NCI-H1105 treated with DMSO at 0.1 percent for 48 hours (cell line): ENCODE measurements at places on chromosomes 3 and 15.
A peak's percentile ranks its signal among the peaks of the same experiment; 100 is the strongest.

DNA sequence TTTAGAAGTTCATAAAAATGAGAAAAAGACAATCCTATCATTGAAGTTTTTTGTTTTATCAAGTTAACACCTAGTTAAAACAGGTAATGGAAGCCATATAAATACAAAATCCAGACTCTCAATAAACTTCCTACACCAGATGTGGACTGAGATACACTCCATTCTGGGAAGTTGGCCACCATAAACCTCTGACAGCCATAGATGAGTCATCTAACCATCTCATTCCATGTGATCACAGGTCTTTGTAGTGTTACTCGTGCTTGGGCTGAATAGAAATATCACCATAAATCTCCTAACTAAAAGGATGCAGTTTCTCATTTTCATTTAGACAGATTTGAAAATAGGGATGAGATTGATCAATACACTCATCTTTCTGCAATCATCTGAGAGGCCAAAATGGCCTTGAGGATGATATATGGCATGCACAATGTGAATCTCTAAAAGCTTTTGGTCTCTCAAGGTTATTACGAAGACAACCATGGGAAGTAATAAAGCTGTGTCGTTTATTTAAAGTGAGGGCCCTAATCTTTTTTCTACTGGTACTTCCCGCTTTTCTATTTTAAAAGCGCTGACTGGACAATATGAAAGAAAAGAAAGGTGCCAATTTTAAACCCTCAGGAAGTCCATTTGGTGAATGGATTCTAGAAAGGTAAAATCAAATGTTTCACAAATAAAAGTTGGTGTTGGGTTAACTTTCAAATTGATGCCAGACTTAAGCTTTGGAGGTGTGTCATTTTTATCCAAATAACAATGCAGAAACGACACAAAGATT lies 155.5 kb downstream of the POLR2M start:
- DNase-seq: no peak

- no peak for DNase-seq
These were observed 9.1 kb upstream of the HHATL start for GRCh38 chr3:42711491-42712343.

- no peak for DNase-seq
These were observed 13.0 kb downstream of the TMEM44 start for GRCh38 chr3:194620196-194620595.

- DNase-seq: no peak
These were observed 2.3 kb downstream of the PLXNB1 start for GRCh38 chr3:48427630-48427962.

DNA sequence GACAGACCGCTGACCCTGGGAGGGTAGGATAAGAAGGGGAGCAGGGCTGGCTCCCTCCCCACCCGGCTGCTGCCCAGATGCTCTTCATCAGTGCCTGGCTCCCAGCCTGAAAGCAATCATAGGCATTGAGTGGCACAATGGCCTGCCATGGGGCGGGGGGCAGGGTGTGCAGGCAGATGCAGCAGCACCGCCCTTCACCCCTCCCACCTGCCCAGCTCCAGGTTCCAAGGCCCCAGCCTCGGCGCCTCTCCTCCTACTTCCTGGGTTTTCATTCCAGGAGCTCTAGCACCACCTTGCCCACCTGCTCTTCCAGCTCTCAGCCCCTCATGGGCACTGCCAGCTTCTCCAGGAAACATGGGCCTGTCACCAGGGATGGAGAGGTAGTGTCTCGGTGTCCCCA lies 101.7 kb downstream of the MEGF11 start:
- peak; percentile 98 for DNase-seq

GRCh38 chr15:39165020-39165706 lies 415.7 kb upstream of the THBS1 start:
- no peak for DNase-seq

GRCh38 chr3:109161487-109162123 lies 25.1 kb downstream of the C3orf85 start:
- DNase-seq: no peak

DNA sequence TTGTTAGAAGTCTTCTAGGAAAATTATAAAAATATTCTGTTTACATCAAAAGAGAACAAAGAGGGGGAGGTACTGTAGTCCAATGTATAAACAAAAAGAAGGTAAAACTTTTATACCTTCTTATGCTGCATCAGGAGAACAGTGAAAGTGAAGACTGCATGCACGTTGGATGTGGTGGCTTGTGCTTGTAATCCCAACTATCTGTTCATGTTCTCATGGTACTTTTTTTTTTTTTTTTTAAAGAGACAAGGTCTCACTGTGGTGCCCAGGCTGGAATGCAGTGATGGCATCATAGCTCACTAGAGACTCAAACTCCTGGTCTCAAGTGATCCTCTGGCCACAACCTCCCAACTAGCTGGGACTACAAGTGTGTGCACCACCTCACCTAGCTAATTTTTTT lies 4.2 kb downstream of the SEC62 start:
- no peak for DNase-seq

GRCh38 chr3:105863608-105864007 lies 5.2 kb downstream of the CBLB start:
- DNase-seq: no peak

DNA sequence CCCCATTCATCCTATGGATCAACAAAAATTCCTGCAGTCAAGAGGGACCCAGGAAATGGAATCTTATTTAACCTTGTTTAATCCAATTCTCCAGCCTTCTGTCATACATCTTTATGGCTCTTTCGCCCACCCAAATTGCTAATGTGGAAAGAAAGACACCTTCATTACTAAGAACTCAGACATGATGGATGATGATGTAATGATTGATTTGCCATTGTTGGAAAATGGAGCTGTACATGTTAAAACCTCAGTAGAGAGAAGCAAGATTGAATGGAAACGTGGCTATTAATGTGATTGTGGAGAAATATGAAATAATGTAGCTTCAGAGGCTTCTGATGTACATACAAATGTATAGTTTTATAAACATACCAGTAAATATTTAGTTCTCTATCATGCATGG lies 15.7 kb upstream of the PTPRG start:
- no peak for DNase-seq

GRCh38 chr3:135168822-135169221 lies 373.8 kb downstream of the EPHB1 start:
- DNase-seq: no peak

DNA sequence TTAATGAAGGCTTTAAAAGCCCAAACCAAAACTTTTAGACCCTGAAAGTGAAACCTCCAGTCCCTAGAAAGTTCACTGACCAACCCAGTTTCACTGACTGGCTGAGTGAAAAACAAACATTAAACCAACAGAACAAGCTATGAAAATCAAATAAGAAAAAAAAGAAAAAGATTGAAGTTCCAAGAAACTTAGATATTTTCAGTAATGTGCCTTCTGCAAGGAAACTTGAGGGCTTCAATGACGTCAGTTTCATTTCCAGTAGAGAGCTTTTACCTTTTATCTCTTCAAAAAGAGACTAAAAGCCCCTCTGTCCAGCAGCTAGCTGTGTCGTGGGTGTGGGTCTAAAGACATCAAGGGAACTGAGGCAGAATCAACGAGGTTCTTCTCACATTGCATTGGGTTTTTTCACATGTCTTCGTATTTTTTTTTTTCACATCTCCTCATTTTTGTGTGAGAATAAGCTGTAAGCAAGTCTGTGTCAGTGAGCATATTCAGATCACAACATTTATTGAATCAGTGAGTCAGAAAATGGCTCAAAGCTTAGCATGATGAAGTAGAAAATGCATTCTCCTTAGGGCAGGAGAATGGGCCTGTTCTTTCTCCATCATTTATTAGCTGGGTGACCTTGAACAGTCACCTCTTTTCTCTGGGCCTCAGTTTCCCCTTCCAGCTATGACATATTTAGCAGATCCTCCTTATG lies 54.8 kb upstream of the BCL6 start:
- DNase-seq: no peak

- DNase-seq: no peak
These were observed 42.7 kb upstream of the BDH1 start for GRCh38 chr3:197598404-197598980.

GRCh38 chr3:188571531-188572095 lies 417.7 kb downstream of the LPP start:
- no peak for DNase-seq

DNA sequence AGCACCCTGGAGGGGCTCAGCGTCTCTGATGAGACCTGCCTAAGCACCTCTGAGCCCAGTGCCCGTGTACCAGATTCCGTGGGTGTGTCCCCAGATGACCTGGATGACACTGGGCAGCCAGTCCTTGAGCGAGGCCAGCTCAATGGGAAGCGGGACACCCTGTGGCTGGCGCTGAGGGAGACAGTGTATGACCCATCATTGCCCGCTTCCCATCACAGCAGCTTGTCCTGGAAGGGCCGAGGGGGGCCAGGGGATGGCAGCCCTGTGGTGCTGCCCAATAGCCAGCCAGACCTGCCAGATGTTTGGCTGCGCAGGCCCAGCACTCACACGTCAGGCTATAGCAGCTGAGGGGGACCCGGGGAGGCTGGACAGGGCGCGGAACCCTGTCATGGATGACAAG lies 12.0 kb downstream of the DISP2 start:
- DNase-seq: no peak

- DNase-seq: no peak
These were observed 154.3 kb downstream of the GOLIM4 start for GRCh38 chr3:167941234-167941995.

DNA sequence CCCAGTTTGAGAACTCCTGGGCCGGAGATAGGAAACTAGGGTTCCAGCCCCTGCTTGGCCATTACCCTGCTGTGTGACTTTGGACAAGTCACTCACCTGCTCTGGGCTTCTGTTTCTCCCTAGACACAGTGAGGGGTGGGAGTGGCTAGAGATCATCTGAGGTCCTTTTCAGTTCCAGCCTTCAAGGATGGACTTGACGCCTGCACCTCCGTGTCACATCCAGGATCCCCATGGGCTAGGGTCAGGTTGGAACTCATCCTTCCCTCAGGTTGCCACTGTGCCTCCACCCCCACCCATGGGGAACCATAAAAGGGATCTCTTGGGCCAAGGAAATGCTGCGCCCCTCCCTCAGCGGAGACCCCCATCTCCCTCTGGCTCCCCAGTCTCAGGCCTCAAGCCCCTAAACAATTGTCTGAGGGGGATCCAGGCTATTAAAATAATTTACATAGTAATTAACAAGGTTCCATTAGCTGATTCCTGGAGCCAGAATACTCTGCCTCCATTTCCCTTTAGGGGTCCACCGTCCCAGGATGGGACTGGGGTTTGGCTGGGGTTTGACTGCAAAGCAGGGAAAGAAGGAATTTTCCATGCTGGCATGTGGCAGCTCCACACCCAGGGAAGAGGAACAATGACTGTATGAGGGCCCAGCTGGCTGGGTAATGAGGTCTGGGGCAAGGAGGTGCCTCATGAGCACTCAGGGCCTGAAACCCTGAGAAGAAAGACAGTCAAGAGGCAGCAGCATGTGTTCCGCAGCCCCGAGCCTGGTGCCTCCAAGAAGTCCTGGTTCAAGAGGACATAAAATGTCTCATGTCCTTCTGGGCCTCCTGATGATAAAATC lies 177.7 kb downstream of the SMAD6 start:
- no peak for DNase-seq

- DNase-seq: no peak
These were observed 70.6 kb upstream of the STT3B start for GRCh38 chr3:31462050-31462569.

GRCh38 chr3:54963641-54964040 lies 35.8 kb upstream of the LRTM1 start:
- DNase-seq: no peak

DNA sequence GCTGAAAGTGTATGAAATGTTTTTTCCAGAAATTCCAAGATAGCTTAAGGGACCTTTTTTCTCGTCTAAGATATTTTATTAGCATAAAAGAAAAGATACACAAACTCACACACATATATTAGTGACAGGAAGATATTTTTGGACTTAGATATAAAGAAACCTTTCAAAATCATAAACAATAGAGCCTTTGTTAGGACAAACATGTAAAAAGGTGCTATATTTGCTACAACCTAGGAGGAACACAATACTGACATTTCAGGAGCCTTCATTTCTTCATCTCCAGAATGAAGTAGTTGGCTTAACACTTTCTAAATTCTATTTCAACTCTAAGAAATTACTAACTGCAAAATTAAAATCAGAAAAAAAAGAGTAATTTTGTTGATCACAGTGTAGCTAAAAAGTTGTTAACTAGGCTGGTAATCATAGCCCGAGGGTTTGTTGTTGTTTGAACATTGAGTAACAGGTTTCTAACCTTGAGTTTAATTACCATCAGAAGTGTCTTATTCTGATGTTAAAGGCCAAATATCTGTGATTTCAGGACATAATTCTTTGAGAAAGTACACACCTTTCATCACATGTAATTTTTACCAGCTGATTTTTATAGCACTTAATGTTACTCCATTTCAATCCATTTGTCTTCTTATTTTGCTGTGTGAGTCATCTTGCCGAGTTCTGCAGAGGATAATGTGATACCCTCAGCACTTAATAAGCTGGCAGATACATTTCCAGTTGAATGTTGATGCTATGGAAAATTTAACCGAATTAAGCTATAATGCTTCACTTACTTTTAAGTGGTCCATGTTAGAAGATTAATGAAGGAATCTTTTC lies 97.3 kb downstream of the MBNL1 start:
- DNase-seq: peak; percentile 52

- DNase-seq: no peak
These were observed 33.4 kb downstream of the OXSM start for GRCh38 chr3:25823314-25823713.

GRCh38 chr3:172373912-172374311 lies 74.3 kb downstream of the GHSR start:
- DNase-seq: no peak

- DNase-seq: no peak
These were observed 163.6 kb downstream of the ITPR1 start for GRCh38 chr3:4656626-4657328.

DNA sequence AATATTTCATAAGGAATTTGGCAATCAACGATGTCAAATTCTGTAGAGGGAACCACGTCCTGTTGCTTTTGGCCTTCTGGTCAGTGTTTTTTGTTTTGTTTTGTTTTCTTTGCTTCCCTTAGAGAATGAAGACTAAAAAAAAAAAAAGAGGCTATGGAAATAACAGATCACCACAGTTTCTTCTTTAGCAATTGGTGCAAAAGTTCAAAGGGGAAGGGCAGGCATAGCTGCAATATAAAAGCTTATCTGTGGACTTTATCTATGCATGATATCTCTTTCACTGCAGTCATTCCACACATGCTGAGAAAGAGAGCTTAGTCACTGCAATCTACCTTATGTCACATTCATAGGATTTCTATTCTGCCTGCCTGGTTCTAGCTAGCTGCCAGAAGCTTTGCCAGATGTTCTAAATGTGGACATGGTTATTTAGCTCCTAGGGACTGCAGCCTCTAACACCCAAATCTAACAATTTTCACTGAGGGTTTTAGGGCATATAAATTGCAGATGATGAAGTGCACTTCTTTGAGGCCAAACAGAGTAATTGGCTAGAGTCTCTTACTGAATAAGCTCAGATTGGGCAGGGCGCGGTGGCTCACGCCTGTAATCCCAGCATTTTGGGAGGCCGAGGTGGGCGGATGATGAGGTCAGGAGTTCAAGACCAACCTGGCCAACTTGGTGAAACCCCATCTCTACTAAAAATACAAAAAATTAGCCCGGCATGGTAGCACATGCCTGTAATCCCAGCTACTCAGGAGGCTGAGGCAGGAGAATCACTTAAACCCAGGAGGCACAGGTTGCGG lies 637.2 kb downstream of the NTRK3 start:
- no peak for DNase-seq

GRCh38 chr15:48627260-48627940 lies 18.1 kb downstream of the FBN1 start:
- no peak for DNase-seq

GRCh38 chr15:72887376-72887775 lies 103.8 kb upstream of the ADPGK start:
- no peak for DNase-seq
